ENCODE measurements at places on chromosomes 5 and 9.

DNA sequence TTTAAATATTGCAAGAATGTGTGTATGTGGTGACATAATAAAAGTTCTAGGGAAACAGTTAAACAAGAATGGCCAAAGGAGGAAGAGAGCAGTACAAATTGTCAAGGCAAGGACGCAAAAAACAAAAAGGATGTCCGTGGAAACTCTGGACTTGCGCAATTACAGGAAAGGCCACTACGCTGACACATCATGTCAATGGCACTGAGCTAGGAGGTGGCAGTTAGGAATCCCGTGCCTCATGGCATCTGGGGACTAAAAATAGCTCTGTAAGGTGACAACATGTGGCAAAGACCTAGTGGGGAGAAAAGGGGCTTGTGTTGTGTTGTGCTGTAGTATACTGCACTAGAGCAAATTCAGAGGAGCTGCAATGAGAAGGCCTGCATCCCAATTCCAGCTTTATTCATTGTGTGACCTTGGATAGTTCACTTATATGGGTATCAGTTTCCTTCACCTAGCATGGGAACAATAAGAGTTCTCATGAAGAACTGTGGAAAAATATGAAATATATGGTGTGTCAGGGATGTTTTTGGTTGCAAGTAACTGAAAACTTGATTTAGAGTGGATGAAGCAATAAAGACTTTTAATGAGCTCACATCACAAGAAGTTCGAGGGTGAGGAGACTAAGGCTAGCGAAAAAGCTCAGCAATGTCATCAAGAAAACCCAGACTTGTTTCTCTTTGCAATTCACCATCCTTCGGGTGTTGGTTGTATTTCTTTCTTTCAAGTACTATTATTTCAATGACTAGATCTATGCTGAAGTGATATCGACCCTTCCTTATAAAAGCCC, 124.1 kb upstream of the STC2 start:
- DNase-seq = no peak

DNA sequence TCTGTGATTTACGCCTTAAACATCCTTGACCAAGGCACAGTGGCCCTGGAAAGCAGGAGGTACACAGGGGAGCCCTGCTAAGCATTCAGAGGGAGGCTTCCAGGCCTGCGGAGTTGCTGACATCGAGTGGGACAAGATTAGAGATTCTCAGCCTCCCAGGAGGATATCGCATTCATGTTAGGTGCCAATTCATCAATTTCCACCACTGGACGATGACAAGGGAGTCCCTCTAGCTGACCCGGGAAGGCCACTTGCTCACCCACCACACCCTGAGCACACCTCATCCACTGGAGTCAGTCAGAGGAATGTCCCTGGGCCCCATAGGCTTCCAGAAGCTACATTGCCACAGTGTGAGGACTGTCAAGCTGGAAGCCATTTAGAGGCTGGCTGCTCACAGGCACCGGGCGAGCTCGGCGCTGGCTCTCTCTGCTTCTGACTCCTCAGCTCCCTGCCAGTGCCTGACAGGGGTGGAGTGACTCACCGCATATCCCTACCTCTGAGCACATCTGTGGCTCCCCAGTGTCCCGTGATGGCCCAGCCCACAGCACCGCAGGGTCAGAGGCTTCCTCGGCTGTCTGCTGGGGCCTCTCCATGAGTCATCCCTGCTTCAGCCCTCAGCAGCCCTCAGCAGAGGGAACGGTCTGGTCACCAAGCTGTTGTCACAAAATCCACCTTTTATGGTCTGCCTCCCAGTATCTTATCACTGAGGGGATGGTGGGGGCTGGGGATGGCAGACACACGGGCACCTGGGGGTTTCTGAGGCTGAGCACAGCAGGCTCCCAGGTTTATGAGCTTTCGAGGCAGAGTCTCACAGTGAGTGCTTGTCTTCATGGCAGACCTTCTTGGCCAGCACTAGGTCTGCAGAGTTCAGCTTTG, 117.5 kb downstream of the ZNF608 start:
- DNase-seq = no peak

DNA sequence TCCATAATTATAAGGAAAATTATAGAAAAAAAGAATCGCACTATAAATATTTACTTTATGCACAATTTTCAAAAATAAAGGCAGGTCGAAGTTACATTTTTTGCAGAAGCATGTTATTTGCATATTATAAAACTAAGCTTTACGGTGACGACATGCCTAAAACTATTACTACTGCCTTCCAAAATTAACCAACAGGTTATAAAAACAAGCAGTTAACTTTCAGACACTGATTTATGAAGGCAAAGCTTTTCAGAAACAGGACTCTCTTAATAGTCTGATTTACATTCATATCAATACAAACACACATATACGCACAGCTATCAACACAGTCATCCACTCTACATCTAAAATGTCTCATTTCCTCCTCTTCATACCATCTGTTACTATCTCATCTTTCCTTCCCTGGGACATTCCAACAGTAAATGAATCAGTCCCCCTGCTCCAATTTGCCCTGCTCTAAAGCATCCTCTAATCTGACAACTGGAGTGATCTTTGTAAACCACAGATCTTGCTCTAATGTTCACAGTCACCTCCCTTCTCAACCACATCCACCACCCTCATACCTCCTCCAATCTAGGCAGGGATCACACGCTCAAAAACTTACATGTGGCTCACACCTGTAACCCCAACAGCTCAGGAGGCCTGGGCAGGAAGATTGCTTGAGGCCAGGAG, 21.6 kb downstream of the FBXW11 start:
- no peak for DNase-seq

- DNase-seq = no peak
These were observed 50.2 kb upstream of the VDAC1 start for GRCh38 chr5:134055015-134055414.

GRCh38 chr9:88536023-88536324, 996 bp downstream of the NXNL2 start:
- DNase-seq = no peak

- DNase-seq = no peak
These were observed 22.3 kb downstream of the TCF7 start for GRCh38 chr5:134136771-134137170.

GRCh38 chr9:33105959-33106358, 29.5 kb upstream of the SMU1 start:
- no peak for DNase-seq

- no peak for DNase-seq
These were observed 50.1 kb downstream of the MACROH2A1 start for GRCh38 chr5:135348918-135349317.

DNA sequence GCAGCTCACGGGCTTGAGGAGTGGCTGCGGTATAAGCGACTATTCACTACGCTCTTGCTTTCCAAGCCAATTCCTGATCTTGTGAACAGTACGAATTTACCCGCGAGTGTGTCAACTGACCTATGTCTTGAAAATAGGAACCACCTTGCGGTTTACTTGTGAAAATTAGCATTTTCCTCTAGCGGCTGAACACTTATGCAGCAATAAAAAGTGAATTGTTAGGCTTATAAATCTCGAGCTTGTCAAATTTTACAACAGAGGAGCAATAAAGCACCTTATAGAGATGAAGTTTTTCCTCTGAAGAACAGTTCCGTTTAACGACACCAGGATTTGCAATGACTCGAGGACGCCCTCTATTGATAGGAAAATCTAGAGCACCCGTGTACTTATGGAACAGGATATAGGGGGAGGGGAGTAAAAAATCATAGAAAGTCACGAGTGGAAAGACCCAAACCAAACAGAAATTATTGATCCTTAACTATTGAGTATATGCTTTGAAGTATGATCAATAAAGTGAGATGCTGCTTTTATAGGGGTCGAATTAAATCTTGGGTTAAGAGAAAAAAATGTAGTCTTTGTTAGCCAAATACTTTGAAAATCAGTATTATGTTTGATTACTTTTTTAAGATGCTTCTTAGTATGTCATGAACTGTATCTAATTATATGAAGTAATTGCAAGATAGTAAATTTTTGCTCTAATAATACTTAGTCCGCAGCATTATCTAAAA, 1.9 kb upstream of the RGMB start:
- peak; percentile 33 for DNase-seq

DNA sequence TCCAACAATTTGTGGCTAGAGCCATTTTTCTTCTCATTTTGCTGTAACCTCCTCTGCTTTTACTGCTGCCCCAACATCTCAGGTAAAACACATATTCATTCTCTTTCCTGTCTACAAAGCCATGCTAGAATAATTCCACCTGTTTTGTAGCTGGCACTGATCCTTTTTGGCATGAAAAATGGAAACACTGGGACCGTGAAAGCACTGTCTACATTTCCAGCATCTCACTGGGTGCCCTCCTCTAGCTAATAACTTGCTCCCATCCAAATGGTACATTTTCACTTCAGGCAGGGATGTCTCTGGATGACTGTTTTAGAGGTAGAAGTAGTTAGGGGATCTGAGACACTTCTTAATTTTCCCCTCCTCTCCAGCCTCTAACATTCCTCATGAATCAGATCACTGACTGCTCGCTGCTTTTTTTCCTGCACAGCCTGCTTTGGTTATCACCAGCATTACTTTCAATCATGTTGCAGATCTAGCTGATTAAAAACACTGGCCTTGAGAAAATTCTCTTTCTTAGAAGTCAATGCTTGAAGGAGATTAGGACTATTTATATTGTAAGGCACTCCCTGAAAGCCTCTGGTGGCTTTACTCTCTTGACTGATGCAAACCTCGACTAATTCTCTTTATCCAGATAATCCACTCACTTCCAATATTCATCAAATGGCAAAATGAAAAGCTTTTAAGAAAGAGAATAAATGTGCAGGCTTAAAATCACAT, 1312.6 kb upstream of the DMAC1 start:
- no peak for DNase-seq

DNA sequence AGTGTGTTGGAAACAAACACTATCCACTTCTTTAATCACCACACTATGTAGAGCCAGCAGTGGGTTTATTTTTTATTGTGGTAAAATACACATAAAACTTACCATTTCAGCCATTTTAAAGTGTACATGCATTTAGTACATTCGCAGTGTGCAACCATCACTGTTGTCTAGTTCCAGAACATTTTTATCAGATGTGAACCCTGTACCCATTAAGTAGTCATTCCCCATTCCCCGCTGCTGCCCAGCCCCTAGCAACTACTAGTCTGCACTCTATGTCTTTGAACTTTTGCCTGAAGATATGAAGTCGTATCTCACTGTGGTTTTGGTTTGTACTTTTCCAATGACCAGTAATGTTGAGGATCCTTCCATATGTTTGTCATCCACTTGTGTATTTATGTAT, 30.2 kb upstream of the F2R start:
- DNase-seq = no peak

GRCh38 chr9:26682796-26683496, 209.7 kb downstream of the CAAP1 start:
- DNase-seq = no peak

GRCh38 chr5:151250346-151251000, 2.5 kb upstream of the GM2A start:
- no peak for DNase-seq

DNA sequence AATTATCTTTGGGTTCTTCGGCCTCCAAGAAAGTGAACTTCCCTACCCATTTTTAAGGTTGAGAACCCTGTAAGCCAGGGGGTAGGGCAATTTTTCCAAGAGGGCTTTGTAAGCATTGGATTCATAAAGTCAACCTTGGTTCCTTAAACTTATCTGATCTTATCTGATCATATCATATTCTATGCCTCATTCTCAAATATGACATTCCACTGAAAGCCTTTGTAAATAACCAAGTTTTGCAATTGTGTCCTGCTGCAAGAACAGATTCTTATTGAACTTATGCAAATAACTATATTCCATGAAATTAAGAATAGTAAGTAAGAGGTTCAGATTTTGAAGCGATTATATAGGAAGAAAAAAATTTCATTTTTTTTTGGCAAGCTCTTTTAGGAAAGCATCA, 649.5 kb downstream of the LRRC70 start:
- no peak for DNase-seq

DNA sequence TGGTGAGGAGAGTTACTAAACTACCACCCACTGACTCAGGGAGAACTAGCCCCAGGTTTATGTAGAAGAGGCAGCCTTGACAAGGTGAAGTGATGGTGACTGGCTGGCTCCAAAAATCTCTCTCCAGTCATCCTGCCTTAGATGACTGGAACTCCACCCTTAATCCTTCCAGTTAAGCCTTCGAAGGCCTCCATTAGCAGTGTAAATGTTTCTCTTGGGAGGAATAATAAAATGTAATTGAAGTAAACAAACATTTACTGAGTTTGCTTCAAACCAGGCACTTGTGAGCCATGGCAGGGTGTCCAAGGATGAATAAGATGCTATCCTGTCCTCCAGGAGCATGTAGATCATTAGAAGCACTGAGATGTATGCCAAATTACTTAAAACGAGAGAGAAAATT, 35.5 kb downstream of the ASTN2 start:
- DNase-seq = no peak

DNA sequence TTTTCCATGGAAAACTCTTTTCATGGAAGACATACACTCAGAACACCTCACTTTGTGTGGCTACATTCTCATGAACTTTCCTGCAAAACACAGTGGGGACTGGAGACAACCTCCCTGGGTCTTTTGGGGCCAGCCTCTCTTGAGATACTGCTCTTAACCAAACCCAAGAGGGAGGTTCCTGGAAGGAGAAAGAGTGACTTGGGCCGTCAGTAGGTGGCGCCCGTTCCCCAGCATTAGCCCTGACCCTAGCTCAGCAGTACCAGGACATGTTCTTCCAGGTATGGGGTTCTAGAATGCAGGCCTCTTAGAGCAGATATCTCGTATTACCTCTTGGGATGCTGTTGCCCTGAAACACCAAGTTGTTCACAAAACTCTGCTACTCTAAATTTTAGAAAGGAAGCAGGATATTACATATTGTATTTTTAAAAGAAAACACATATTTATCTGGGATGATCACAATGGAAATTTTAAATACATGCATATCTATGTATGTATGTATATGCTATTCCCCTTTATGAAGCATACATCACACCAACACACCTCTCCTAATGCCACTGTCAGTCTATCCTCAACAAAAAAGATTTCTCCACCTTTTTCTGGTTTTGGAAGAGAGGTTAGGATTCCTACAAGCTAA, 15.8 kb upstream of the GLIS3 start:
- DNase-seq = peak; percentile 38

- DNase-seq = no peak
These were observed 38.0 kb downstream of the WHRN start for GRCh38 chr9:114467226-114467750.
